ENCODE measurements at places on chromosomes 7 and 10.
A peak's percentile ranks its signal among the peaks of the same experiment; 100 is the strongest.

- peak; percentile 47 for DNase-seq
Observed at GRCh38 chr7:39949971-39950472, at the start of gene CDK13. Gene CDK13, plus strand, starts transcription at chr7:39950256. Its CDS starts 386 bp downstream, at chr7:39950642.

- no peak for DNase-seq
Observed at GRCh38 chr10:121127151-121127906, 276.2 kb downstream of the WDR11 start.

- DNase-seq, result no peak
Observed at GRCh38 chr10:29703271-29703670, 68.5 kb upstream of the SVIL start.

- DNase-seq, result no peak
Observed at GRCh38 chr10:110215286-110216170, 8.1 kb downstream of the MXI1 start.

DNA sequence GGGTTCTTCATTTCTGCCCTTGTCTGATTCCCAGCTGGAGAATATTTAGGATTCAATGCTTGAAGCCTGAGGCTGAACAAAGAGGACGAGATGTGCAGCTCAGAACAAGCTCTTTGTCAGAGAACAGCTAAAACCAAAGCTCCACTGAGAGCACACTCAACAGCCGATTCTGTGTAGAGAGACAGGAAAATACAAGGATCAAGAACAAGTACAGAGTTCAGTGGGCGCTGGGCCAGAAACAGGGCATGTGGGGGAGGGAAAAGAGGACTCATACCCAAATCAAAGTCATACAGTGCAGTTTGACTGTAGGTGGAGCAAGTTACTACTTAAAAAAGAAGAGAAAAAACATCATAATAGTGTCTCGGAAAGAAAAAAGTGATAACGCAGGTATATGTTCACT lies at the start of gene AGMO:
Gene AGMO, minus strand, starts transcription at position 181 of the 400 bp plus-strand sequence.
- no peak for DNase-seq

DNA sequence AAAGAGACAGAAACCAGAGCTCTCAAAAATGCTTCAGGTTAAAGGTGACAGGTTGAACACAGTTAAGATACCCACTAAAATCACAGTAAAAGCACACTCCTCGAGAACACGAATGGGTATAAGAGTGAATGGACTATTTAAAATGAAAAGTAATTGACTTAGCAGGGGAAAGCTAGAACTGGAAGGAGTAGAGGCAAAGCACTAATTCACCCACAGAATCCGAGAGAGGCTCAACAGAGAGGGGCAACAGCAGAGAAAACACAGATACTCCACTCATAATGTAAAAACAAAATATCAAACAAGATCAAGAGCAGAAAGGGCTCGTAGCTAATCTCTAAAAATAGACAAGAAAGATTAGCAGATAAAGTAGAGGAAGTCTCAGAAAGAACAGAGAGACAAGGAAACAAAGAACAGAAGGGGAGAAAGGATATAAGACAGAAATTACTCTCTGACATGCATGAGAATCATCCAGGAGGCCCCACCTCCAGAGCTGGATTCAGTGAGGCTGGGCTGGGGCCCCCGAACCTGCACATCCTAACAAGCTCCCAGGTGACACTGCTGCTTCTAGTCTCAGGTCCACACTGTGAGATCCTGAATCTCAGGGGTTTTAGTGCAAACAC lies 117.6 kb downstream of the GALNT11 start:
- DNase-seq, result no peak

GRCh38 chr10:112981553-112981952 lies 31.5 kb downstream of the TCF7L2 start:
- DNase-seq, result peak; percentile 8

GRCh38 chr10:6382081-6382480 lies 179.3 kb downstream of the PFKFB3 start:
- DNase-seq, result no peak

DNA sequence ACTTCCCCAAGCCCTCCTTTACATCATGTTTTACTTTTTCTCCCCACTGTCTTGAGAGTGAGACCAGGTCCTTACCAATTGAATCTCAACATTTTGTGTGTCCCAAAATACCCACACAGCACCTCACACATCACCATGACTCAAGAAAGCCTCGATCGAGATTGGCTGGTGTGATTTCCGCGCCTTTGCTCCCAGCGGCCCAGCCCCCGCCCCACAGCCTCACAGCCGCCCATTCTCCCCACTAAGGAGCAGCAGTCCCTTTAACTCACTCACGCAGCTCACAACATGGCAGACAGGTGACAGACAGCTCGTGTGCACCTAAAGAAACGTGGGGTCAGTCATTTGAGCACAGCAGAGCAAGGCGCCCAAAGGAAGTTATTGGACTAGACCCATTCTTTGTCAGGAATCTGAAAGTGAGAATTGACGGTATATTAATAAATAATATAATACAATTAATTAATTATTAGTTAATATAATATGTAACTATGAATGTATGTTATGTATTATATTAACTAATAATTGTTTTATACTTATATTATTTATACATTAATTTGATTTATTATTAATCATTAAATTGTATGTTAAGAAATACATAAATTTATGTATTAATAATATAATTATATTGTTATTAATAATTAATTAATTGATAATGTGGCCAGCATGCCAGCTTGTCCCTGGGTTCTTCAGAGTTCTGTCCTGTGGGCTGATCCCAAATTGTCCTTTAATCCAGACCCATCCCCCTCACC lies 204.9 kb upstream of the RNF32 start:
- no peak for DNase-seq

GRCh38 chr10:46325021-46325420 lies 38.2 kb downstream of the ANTXRL start:
- no peak for DNase-seq

DNA sequence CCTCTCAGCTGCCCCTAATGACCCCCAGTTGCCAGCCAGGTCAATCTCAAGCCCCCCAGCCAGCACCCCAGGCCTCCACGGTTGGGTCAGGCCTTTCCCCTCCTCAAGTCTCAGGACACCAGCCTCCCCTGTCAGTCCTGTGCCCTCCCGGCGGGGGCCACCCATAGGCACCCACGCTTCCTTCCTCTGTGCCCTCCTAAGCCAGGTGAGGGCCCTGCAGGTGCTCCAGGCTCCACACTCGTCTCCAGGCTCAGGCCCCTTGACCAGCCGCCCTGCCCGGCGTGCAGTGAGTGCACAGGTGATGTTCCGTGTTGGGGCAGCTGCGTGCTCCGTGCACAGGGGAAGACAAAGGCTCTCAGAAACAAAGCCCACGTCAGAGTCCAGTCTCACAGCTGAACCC lies 26.8 kb upstream of the ADGRA1 start:
- no peak for DNase-seq

DNA sequence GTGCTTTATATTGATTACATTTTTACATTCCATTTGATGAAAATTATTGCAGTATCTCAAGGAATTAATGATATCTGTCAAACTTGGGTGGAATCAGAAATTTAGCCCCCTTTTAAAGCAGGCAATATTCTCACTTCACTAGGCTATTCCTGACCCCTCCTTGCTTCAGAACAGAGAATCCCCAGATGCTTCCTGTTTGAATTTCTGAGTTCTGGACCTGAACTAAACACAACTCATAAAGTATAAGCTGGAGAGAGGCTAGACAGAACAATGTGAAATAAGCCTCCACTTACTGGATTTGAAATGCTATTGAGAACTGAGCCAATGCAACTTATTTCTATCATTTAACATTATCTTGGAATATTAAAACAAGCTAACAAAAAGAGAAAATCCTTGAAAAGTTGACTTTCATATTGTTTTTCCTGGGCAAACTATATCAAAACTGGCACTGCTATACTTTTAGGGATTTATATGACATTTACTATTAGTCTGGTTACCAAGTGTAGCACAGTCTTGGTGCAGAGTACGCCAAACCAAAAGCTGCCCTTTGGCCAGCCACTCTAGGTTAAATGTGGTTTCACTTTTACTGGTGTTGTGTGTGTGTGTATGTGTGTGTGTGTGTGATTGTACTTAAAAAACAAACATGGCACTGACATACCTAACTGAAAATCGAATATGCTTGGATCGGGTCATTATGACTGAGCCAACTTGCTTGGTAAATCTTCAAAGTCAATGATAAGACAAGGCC lies 19.0 kb upstream of the AGMO start:
- DNase-seq, result no peak

- no peak for DNase-seq
Observed at GRCh38 chr7:135337977-135338550, 104.4 kb downstream of the STRA8 start.

GRCh38 chr10:114061148-114061547 lies 17.5 kb downstream of the ADRB1 start:
- no peak for DNase-seq

DNA sequence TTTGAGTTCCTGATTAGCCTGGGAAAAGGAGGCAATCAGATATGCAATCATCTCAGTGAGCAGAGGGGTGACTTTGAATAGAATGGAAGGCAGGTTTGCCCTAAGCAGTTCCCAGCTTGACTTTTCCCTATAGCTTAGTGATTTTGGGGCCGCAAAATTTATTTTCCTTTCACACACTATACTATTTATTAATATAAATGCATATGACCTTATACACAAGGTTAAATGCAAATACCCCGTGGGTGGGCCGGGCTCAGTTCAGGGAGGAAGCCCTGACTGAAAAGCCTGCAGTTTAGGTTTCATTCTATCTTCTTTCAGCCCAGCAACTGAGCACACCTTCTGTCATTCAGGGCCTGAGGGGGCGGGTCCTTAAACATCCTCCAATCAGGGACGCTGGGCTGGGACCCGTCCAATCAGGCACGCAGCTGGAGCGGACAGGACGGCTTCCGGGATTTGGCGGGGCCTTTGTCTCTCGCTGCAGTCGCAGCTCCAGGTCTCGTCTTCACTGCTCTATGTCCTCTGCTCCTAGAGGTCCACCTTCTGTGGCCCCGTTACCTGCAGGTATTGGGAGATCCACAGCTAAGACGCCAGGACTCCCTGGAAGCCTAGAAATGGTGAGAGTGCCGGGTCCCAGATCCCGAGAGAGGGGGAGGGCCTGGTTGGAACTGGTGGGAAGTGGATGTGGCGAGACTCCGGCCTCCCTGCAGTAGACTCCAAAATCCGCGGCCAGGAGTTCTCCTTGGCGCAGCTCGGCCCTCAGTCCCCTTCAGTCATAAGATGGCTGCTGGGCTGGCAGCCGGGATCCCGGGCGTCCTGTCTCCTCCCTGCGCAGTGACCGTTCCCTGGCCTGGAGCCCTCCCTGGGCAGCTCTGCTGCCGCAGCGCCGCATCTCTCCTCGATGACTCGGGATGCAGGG lies at the start of gene ZNF273:
Gene ZNF273, plus strand, starts transcription at position 468 of the 916 bp plus-strand sequence. Its CDS starts 45 bp downstream, at position 513.
- DNase-seq, result peak; percentile 88

DNA sequence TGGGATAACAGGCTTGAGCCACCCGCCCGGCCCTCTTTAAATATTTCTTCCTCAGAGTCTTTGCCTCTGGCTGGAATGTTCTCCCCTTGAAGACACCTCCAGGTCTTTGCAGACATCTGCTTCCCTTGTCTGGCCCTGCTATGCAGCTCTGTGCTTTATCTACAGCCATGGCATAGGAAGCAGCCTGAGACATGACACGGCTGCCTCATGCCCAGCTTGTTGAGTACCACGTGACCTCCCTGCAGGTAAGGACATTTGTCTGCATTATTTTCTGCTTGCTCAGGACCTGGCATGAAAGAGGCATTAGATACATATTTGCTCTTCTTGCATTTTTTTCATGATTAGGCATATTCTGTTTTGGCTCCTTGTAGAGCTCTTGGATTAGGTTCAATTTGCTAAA lies 113.8 kb upstream of the KLF6 start:
- DNase-seq, result no peak

- DNase-seq, result no peak
Observed at GRCh38 chr10:105073999-105074398, 432.9 kb downstream of the SORCS3 start.

DNA sequence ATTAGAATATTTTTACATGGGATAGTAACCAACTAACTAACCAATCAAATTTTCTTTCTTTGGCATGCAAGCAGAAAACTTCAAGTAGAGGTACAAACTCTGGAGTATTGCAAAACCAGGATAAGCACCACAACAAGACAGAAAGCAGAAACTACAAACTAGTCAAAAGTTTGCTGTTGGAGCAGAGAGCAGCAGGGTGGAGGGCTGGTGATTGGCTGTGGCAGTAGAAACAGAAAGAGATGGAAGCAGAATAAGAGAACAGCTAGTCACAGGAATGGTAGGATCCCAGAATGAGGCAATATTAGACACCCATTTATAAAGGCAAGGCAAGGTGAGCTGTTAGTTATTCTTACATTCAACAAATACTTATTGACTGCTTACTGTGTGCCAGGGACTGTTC lies 6.8 kb upstream of the MACC1 start:
- no peak for DNase-seq

- no peak for DNase-seq
Observed at GRCh38 chr10:96955794-96956193, 123.7 kb downstream of the LCOR start.

DNA sequence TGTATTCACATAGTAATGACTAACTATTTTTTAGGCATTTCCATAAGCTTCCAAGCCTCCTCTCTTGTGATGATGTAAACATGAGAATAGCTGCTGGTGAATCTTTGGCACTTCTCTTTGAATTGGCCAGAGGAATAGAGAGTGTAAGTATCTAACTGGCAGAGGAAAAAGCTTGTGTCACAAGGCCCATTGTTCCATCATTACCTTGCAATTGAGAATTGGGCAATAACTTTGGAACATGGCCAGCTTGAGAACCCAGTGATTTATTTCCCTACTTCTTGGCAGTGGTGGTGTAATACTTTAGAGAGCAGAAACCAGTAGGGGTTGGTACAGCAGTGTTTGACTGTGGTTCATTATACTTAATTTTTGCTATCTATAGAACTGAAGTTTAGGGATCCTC lies 12.0 kb downstream of the IFRD1 start:
- DNase-seq, result no peak

- DNase-seq, result no peak
Observed at GRCh38 chr10:98382691-98383101, 32.3 kb downstream of the PYROXD2 start.

GRCh38 chr7:94514140-94514889 lies 4.7 kb downstream of the CASD1 start:
- no peak for DNase-seq

Measured in stimulated activated CD4-positive, alpha-beta T cell treated with anti-CD3 and anti-CD28 coated beads, Interleukin-1b, Interleukin-23, amount 100 ng/mL, for 24 hours (primary cell).